HepG2 (cell line): ENCODE measurements at places on chromosomes 11 and 22. TPM values are rescaled to one million over a fixed set of nuclear protein-coding genes. Genes with fewer than 3 reads are reported as not detected.

GRCh38 chr11:90426442-90426841 lies 203.6 kb upstream of the CHORDC1 start:
- DNase-seq, result no peak

The NEAT1 gene
- 41.2 and 41.3 TPM in 2 replicates for polyA plus RNA-seq

The VPREB1 gene
- polyA plus RNA-seq, result not detected in 2 replicates

The HEPHL1 gene
- polyA plus RNA-seq, result 0.05 and 0.10 TPM in 2 replicates

DNA sequence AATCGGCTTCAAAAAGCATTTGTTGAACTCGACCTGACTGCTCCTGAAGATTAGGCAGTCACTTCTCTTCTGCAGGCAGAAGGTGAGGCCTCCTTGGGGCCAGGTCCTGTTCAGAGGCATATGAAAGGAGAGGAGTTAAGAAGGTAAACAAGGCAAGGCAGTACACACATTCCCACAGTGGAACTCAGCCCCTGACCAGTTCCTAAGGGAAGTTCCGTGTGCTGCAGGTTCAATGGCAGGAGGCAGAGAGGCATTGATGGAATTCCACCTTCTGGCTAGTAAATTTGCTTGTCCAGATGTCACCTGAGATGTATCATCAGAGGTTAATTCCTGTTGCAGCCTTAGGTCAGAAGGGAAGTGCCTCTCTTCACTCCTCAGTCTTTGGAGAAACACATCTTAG lies 337.0 kb upstream of the MTNR1B start:
- no peak for DNase-seq

DNA sequence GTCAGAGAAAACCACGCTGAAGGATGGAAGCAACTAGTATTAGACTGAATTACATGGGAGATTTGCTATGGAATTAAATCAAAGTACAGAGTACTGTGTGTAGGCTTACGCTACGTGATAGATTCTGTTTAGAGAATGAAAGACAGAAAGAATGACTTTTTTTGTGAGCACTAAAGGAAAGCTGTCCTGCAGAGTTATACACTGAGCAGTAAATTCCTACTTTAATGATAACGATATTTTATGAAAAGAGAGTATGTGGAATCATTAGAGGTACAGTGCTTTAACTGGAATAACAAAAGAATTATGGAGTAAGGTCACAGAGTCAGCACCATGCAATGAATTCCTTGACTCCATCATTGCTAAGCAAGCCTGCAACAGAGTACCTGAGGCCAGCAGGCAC lies 295.3 kb upstream of the SYN3 start:
- no peak for DNase-seq

DNA sequence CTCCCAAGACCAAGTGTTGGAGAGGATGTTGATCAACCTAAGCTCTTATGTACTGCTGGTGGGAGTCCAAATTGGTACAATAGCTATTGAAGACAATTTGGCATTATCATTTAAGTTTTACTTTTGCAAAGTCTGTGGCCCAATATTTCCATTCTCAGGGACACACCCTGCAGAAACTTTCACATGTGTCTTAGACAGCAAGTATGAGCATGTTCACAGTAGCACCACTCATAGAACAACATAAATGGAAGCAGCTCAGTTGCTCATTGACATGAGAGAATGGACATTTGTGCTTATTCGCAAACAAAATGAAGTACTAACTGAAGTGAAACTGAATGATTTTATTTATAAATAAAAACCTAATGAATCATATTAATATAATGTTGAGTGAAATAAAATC lies 135.5 kb downstream of the NOX4 start:
- no peak for DNase-seq

The KRTAP5-1 gene
- not detected in 2 replicates for polyA plus RNA-seq
